ENCODE measurements at places on chromosomes 12 and 14. TPM values are rescaled to one million over a fixed set of nuclear protein-coding genes. Genes with fewer than 3 reads are reported as not detected.

Gene PRB2
- total RNA-seq, result not detected

Gene LMO3
- not detected for total RNA-seq

Gene TGM1
- 1.00 TPM for total RNA-seq

Gene FZD10
- total RNA-seq, result not detected

Gene MAP3K9
- total RNA-seq, result 2.6 TPM

Gene ADAM21
- not detected for total RNA-seq

Gene PPM1A
- 32.6 TPM for total RNA-seq

DNA sequence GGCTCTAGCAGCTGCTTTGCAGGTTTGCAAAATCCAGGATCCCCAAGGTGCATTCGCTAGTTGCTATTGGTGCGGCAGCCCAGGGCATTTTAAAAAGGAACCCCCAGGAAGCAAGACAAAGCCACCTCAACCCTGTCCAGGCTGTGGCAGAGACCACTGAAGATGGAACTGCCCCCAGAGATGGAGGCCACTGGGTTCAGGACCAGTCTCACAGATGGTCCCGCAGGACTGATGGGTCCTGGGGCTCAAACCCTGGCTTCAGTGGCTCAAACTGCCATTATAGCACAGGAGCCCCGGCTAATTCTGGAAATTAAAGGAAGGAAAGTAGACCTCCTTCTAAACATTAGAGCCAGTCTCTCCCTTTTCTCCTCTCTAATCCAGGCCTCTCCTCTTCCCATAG lies 79.8 kb upstream of the TSPAN11 start:
- H3K27ac ChIP-seq, result no peak overlapping the region
- H3K36me3 ChIP-seq, result no peaks in the 10 kb centered on the region
- no peaks in the 10 kb centered on the region for H3K4me1 ChIP-seq
- DNase-seq, result no peak
- no peak overlapping the region for H3K4me3 ChIP-seq
- H3K27me3 ChIP-seq, result no peaks in the 10 kb centered on the region

DNA sequence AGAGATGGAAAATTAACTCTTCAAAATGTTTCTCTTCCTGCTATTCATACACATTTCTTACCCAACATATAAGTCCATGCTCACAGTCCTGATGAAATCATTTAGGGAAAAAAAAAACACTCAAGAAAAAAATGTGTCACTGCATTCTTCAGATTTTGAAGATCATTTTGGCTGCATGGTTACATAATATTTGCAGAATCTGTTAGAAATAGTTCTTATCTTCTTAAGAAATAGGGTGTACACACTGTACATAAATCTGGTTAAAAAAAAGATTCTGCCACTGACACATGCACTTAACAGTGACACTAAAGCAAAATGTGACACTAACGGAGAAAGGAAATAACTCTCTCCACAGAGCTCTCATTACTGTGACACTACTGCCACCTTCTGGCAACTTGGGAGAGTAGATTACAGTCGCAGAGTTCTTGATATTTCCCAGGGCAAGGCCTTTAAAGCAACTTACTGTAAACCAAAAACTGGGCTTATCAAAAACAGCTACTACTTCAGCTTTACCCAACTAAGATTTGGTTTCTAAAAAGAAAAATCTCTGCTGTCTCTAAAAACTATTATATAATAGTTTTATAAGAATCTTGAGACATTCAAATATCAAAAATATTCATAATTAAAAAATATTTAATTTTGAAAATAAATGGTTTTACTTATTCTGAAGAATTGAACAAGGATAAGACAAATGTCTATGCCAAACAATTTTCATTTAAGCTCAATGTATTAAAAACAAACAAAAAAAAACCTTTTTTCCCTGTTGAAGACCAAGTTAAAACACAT lies 65.0 kb downstream of the SETD3 start:
- no peaks in the 10 kb centered on the region for H3K36me3 ChIP-seq
- H3K4me3 ChIP-seq, result no peak overlapping the region
- no peaks in the 10 kb centered on the region for H3K27me3 ChIP-seq

DNA sequence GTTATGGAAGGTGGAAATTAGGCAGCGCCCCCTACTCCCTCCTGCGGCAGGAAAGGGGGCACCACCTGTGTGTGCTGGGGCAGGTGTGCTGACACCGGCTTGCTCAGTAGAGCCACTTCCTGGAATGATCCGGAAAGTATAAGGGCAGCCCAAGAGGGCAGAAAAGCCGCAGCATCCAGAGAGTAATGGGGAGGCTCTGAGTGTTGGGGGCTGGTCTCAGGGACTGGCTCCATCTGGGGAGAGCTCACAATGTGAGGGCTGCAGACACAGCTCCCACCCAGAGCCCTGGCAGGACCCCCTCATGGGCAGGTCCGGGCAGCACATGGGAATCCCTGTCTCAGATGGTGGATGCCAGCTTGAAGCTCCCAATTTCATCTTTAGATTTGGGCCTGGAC lies 187.6 kb upstream of the C14orf180 start:
- no peak overlapping the region for H3K27ac ChIP-seq
- H3K27me3 ChIP-seq, result no peaks in the 10 kb centered on the region
- no peak for DNase-seq
- H3K4me3 ChIP-seq, result no peak overlapping the region
- H3K36me3 ChIP-seq, result no peaks in the 10 kb centered on the region

DNA sequence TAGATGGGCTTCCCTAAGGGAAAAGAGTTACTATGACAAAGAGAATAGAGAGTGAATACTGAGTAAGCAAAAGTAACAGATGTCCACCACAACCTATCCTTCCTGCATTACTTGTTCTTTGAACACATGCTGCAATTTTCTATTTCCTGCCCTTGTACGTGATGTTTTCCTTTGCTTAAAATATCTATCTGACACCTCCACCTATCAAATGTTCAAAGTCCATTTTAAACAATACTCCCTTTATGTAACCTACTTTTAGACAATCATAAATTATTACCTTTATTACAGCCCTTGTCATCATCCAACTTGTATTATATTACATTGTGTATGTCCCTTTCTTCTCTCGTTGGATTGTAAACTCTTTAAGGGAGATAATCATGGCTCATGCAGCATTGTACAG lies 147.2 kb upstream of the DYRK2 start:
- H3K4me3 ChIP-seq, result no peak overlapping the region

- H3K4me3 ChIP-seq, result no peak overlapping the region
- H3K4me1 ChIP-seq, result peaks cover 6% of the 10 kb centered on the region
- no peaks in the 10 kb centered on the region for H3K36me3 ChIP-seq
- DNase-seq, result no peak
- no peaks in the 10 kb centered on the region for H3K27me3 ChIP-seq
Observed at GRCh38 chr12:92556141-92556540, 146.6 kb upstream of the PLEKHG7 start.

- no peaks in the 10 kb centered on the region for H3K27me3 ChIP-seq
- H3K27ac ChIP-seq, result no peak overlapping the region
- no peaks in the 10 kb centered on the region for H3K4me1 ChIP-seq
- H3K4me3 ChIP-seq, result peak overlapping the region; percentile 64
Observed at GRCh38 chr14:75280831-75281653, 2.4 kb downstream of the FOS start.

- H3K4me3 ChIP-seq, result no peak overlapping the region
- no peaks in the 10 kb centered on the region for H3K27me3 ChIP-seq
- no peaks in the 10 kb centered on the region for H3K36me3 ChIP-seq
Observed at GRCh38 chr14:71185637-71186036, 278.4 kb downstream of the PCNX1 start.

DNA sequence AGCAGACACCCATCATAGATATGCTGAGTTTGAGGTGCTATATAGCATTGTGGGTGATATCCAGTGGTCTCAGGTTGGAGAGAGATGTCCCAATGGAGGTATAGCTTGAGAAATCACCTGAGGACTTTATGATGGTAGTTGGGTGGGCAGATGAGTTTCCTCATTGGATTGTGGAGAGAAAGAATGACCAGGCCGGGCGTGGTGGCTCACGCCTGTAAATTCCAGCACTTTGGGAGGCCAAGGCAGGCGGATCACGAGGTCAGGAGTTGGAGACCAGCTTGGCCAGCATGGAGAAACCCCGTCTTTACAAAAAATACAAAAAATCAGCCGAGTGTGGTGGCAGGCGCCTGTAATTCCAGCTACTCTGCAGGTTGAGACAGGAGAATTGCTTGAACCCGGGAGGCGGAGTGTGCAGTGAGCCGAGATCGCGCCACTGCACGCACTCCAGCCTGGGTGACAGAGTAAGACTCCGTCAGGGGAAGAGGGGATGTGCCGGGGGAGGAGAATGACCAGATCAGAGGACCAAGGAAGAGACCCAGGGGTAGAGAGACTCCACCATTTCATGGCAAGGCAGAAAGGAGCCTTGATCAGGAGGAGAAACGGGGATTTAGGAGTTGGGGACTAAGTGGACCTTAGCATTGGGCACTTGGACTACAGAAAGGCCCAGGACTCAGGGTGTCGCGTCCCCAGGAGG lies 757 bp upstream of the PCK2 start:
- no peaks in the 10 kb centered on the region for H3K36me3 ChIP-seq
- no peak overlapping the region for H3K4me3 ChIP-seq
- no peaks in the 10 kb centered on the region for H3K27me3 ChIP-seq
- no peak for DNase-seq

DNA sequence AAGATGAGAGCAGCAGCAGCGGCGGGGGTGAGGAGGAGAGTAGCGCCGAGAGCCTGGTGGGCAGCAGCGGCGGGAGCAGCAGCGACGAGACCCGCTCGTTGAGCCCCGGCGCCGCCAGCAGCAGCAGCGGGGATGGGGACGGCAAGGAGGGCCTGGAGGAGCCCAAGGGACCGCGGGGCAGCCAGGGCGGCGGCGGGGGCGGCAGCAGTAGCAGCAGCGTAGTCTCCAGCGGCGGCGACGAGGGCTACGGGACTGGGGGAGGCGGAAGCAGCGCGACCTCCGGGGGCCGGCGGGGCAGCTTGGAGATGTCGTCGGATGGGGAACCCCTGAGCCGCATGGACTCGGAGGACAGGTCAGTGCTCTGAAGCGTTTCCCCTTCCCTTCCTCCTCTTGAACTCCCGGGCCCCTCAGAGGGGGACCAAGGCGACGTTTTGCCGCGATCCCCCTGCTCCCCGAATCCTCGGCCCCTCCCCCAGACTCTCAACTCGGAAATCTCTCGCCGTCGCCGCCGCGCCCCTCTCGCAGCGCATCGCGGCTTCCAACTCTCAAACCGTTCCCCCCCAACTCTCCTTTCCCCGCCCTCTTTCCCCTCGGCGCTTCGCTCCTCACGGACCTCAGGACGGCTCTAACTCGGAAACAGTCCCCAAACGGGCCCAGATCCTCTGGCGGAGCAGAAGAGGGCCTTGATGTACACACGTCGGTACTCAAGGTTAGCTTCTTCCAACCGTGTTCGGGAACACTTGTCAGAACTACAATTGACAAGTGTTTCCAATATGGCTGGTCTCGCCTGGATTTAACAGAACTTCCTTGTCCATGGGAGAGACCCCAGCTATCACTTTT lies 947 bp downstream of the AEBP2 start:
- H3K4me3 ChIP-seq, result peak overlapping the region; percentile 89
- H3K36me3 ChIP-seq, result no peaks in the 10 kb centered on the region
- peak; percentile 59 for DNase-seq
- no peaks in the 10 kb centered on the region for H3K27me3 ChIP-seq
- peak overlapping the region; percentile 70 for H3K27ac ChIP-seq

DNA sequence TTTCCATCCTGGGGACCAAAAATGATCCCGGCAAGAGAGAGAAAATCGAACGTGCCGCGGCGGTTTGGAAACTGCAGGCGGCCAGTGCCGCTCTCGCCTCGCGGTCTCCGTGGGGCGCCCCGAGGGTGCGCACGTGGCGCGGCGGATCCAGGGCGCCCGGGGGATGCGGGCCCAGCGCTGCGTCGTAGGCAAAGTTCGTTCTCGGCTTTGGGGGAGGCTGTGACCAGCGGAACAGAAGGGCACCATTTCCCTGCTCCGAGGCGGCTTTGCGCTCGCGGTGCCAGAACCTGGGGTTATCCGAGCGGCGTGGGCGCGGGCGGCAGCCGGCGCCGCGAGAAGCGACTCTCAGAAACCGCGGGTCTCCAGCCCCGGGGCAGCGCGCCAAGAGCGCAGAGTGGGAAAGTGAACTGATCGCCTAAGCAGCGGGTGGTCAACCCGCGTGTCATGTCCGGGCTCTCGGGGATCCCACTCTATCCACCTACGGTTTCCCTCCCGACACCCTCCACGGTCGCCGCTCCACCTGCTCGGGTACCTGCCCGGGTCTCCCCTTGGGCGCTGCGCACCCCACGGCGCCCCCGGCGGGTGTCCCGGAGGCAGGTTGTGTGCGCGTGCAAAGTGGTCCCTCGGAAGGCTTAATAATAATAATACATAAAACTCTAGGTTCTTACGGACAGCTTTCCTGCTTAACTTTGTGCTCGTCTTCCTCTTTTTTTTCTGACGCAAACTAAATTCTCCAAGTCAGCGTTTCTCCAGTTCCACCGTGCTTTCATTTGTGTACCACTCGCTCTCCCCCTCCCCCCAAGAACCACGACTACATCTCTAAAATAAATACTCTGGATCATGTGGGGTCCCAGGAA lies 1.2 kb downstream of the ESRRB start:
- no peak overlapping the region for H3K27ac ChIP-seq
- H3K4me3 ChIP-seq, result no peak overlapping the region
- no peaks in the 10 kb centered on the region for H3K36me3 ChIP-seq

GRCh38 chr12:122909442-122910288 lies 13.7 kb upstream of the VPS37B start:
- H3K36me3 ChIP-seq, result no peaks in the 10 kb centered on the region
- H3K27me3 ChIP-seq, result no peaks in the 10 kb centered on the region
- H3K4me1 ChIP-seq, result no peaks in the 10 kb centered on the region
- H3K4me3 ChIP-seq, result no peak overlapping the region
- H3K27ac ChIP-seq, result no peak overlapping the region

- H3K27me3 ChIP-seq, result no peaks in the 10 kb centered on the region
- H3K4me1 ChIP-seq, result no peaks in the 10 kb centered on the region
- H3K27ac ChIP-seq, result no peak overlapping the region
- H3K4me3 ChIP-seq, result no peak overlapping the region
- DNase-seq, result no peak
- peaks cover 6% of the 10 kb centered on the region for H3K36me3 ChIP-seq
Observed at GRCh38 chr14:54856152-54856551, 46.5 kb downstream of the GCH1 start.

GRCh38 chr14:103628221-103628683 lies 759 bp upstream of the KLC1 start:
- peak; percentile 89 for DNase-seq
- H3K36me3 ChIP-seq, result no peaks in the 10 kb centered on the region
- H3K4me1 ChIP-seq, result peaks cover 2% of the 10 kb centered on the region
- H3K27ac ChIP-seq, result peak overlapping the region; percentile 94
- no peaks in the 10 kb centered on the region for H3K27me3 ChIP-seq

GRCh38 chr14:22978487-22978837 lies 3.9 kb downstream of the AJUBA start:
- no peak overlapping the region for H3K4me3 ChIP-seq
- H3K36me3 ChIP-seq, result no peaks in the 10 kb centered on the region
- no peaks in the 10 kb centered on the region for H3K27me3 ChIP-seq
- no peak for DNase-seq

Measured in right lobe of liver (tissue), 6 donors.